ENCODE measurements at places on chromosomes 13 and 19. TPM values are rescaled to one million over a fixed set of nuclear protein-coding genes. Genes with fewer than 3 reads are reported as not detected.

DNA sequence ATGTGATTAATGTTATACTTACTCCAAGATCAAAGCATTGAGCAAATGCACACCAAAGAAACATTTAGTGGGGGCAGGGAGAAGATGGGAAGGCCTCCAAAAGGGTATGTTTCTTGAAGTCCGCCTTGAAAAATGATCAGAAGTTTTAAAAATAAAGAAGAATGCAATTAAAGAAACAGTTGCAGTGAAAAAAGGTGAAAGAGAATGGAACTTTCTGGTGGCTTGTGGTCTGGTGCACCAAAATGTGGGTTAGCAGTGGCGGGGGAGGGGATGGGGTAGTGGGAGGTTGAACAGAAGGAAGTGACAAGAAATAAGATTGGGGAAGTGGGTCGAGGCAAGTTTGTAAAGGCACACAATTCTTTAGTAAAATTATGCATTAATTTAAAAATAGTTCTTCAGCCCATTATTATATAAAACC lies 2.5 kb downstream of the LCP1 start:
- DNase-seq: peak; percentile 81
- H3K4me3 ChIP-seq: peak overlapping the region; percentile 84
- H3K27me3 ChIP-seq: no peaks in the 10 kb centered on the region
- H3K27ac ChIP-seq: peak overlapping the region; percentile 91
- peaks cover 11% of the 10 kb centered on the region for H3K36me3 ChIP-seq
- peaks cover 44% of the 10 kb centered on the region for H3K4me1 ChIP-seq

- H3K27ac ChIP-seq: no peak overlapping the region
- peaks cover 3% of the 10 kb centered on the region for H3K4me1 ChIP-seq
- H3K36me3 ChIP-seq: no peaks in the 10 kb centered on the region
- H3K27me3 ChIP-seq: peaks cover 21% of the 10 kb centered on the region
Observed at GRCh38 chr19:5326986-5327623, 13.5 kb downstream of the PTPRS start.

The ATF5 gene
- 16.3 TPM for total RNA-seq

GRCh38 chr19:5935473-5936291 lies 21.6 kb downstream of the CAPS start:
- H3K36me3 ChIP-seq: peaks cover 87% of the 10 kb centered on the region
- DNase-seq: no peak
- H3K4me1 ChIP-seq: no peaks in the 10 kb centered on the region
- H3K27ac ChIP-seq: no peak overlapping the region

DNA sequence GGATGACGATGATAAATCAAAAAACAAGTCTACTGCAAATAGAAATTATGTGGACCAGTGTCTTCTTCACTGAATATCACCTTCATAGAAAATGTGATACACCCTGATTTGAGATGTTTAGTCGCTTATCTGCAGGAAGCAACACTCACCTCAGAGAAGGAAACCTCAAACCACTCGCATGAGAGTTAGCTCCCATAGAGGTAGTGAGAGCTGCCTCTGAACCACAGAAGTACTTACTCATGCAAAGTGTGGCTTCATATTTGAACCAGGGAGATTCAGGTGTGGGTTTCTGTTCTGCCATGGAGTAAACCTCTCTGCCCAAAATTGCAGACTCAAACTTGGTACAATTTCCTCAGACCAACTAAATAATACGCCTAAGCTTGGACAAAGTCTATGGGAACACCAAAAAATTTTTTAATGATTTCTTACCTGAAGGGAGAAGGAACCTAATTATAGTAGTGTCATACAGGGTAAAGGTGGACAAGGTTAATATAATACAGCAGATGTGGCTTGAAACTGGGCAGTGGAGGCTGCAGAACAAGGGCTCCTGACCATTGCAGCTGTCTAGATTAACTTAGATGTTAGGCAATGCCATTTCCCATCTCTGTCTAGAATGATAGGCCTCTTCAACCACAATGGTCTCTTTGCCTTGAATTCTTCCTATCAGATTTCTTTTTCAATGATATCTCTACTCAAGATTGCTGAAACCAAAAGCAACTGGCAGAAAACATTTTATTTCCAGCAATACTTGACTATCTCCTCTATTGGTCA lies 29.6 kb upstream of the RCBTB2 start:
- no peaks in the 10 kb centered on the region for H3K36me3 ChIP-seq
- H3K27ac ChIP-seq: no peak overlapping the region
- peak; percentile 58 for DNase-seq
- peaks cover 19% of the 10 kb centered on the region for H3K4me1 ChIP-seq
- no peaks in the 10 kb centered on the region for H3K27me3 ChIP-seq
- H3K4me3 ChIP-seq: peak overlapping the region; percentile 8

DNA sequence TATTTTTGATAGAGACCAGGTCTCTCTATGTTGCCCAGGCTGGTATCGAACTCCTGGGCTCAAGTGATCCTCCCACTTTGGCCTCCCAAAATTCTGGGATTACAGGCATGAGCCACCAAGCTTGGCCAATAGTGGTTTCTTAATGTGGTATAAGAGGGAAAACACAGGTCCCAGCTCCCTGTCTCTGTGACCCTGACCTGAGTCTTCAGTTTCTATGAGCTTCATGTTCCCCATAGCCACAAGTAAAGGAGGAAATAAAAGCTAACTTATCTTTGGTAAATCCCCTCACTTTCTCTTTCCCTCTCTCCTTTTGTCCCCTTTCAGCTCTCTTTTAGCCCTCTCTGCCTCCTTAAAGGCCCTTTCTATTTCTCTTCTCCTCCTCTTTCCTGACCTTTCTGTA lies 50.3 kb downstream of the ABCC4 start:
- DNase-seq: no peak
- H3K27me3 ChIP-seq: no peaks in the 10 kb centered on the region
- H3K27ac ChIP-seq: no peak overlapping the region
- H3K36me3 ChIP-seq: no peaks in the 10 kb centered on the region
- no peaks in the 10 kb centered on the region for H3K4me1 ChIP-seq
- no peak overlapping the region for H3K4me3 ChIP-seq
